Inflammatory macrophage treated with lipopolysaccharide for 1 hour (primary cell): ENCODE measurements at places on chromosomes 12 and 14.

DNA sequence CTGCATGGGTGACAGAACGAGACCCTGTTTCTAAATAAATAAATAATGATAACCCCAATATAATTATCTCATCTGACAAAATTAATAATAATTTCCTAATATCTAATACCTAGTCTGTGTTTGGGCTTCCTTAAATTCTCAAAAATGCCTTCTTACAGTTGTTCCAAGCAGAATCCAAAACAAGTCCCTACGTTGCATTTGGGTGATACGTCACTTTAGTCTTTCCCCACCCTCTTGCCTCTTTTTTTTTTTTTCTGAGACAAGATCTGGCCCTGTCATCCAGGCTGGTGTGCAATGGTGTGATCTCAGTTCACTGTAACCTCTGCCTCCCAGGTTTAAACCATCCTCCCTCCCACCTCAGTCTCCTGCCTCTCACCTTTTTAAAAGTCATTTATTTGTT, 26.7 kb downstream of the VEZT start:
- no peak for DNase-seq

GRCh38 chr14:98724734-98725133, 547.3 kb downstream of the BCL11B start:
- no peak for DNase-seq

DNA sequence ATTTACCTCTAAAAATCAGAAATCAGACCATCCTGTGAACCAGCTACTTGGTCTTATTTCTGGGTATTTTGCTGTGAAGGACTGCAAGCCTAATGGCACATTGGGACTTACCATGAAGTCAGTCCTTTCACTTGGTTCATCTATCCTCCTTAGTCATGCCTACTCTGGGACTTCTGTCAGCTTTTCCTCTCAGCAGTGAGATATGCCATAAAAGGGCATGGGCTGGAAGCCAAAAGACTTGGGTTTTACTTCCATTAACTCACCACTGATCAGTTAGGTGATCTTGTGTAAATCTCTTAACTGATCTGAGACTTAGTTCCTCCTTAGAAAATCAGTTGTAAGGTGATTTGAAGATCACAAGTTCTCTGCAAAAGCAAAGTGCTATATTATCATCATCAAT, 116.5 kb downstream of the PAH start:
- DNase-seq: no peak

GRCh38 chr12:48182631-48183030, 813 bp upstream of the CCDC184 start:
- no peak for DNase-seq

- DNase-seq: no peak
Observed at GRCh38 chr12:22467190-22467589, 77.2 kb downstream of the C2CD5 start.

DNA sequence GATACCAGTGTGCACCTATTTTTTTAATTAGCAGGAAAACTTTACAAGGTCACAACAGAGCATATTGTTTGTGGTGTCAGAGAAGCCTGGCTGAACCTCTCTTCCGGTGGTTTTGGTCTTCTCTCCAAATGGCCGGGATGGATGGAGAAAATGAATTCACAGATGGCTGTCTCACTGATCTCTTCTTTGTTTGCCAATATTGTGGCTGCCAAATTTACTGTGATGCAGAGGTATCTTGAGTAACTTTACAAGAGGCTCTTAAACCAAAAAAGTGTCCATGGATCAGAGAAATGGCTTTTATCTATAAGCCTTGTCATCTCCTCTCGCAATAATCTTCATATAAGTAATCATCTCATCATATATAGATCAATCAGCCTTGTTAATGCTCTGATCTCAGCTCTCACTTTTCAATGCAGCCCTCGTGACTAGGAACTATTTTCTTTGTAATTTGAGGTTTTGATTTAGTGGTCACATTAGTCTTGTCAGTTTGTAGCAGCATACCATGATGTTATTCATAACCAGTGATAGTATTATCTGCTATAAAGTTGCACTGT, 308.1 kb downstream of the EGLN3 start:
- no peak for DNase-seq

- DNase-seq: no peak
Observed at GRCh38 chr14:64998455-64998931, 11.8 kb downstream of the FNTB start.

DNA sequence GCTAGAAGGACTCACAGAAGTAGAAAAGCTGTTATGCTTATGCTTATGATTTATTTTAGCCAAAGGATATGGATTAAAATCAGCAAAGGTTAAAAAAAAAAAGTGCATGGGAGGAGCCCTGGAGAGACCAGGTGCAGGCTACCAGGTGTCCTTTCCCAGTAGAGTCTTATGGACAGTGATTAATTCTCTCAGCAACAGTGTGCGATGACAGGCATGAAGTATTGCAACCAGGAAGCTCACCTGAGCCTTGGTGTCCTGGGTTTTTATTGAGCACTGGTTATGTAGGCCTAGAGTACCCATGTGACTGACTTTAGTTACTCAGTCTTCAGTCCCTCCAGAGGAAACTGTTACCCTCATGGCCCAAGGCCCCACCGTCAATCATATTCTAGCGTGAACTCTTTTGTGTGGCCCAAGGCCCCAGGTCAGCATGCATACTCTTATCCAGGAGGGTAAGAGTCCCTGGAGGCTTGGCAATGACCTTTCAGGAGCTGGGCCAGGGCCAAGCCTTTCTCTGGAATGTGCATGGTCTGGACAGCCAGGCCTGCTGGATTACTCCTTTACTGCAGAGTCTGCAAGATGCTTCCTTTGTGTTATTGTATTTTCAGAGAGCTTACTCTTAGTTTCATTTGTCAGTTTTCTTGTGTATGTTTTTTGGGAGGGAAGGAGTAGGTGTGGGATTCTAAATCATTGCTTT, 69.6 kb upstream of the RD3L start:
- DNase-seq: no peak

DNA sequence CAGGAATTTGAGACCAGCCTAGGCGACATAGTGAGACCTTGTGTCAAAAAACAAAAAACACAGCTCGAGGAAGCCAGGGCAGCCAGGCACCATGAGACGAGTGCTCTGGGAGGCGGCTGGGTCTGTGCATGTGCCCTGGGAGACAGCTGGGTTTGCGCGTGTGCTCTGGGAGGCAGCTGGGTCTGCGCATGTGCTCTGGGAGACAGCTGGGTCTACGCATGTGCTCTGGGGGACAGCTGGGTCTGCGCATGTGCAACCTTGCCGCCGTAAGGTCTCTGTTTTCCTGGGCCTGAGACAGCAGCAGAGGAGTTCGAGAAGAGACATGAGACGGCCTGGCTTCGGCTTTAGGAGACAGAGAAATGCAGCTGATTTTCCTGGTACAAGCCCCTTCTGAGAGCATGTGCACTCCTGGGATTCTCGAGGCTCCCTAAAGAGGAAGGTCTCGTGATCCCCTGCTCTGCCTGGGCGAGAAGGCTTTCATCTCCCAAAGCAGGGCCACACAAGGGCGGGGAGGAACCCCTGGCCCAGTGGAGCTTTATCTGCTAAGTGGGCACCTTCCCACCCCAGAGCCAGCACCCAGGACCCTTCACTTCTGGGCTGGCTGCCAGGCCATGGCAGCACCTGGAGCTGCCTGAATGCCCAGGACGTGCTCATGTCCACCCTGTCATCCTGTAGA, 3.5 kb upstream of the BDKRB1 start:
- no peak for DNase-seq

DNA sequence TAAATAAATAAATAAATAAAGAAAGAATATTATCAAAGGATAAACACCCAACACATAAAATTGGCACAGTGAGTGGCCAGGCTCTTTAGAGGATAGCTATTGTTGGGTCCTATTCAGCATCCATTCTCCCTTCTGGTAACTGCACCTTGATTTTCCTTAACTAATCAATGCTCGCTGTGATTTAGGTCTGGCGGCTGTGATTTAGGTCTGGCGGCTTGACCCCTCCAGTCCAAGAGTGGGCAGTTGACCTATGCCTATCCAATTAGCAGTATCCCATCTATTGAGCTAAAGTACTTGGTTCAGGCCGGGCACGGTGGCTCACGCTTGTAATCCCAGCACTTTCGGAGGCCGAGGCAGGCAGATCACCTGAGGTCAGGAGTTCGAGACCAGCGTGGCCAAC, 9.7 kb upstream of the SLC15A4 start:
- no peak for DNase-seq
